ENCODE measurements at places on chromosomes 3 and 15.
A peak's percentile ranks its signal among the peaks of the same experiment; 100 is the strongest.

DNA sequence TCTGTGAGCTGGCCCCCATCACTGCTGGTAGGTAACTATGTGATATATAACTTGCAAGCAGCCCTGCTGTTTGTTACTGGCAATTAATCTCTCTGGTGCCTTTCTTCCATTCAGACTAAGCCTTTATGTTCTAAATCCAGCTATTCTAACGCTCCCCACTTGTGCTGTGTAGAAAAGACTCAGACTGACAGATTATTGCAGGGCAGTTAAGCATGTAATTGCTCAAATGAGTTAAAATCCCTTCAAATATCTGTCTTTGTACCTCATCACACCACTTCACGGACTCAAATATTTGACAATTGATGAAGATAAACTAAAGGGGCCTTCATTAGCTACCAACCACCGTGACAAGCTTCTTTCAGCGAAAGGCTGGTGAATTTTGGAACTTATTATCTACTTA is 416.2 kb downstream of the NR2F2 start:
- DNase-seq: no peak

DNA sequence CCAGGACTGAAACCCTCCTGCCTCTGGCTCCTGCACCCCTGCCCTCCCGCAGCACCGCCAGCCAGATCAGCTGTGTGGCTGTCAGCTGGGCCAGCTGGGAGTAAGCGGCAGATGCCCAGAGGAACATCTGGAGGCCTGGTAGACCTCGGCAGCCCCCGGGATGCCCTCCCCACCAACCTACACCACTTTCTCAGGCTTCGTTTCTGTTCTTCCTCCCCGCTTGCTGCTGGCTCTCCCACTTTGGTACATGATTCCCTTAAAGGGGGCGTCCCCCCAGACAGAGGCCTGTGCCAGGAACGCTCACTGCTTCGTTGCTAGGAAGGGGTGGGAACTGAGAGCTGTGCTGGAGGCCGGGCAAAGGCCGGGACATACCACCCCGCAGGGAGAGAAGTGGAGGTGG is 91.4 kb upstream of the RPL32 start:
- no peak for DNase-seq

- no peak for DNase-seq
Measured at GRCh38 chr3:188911026-188911850, 260.5 kb upstream of the TPRG1 start.

- no peak for DNase-seq
Measured at GRCh38 chr3:70277304-70277703, 35.1 kb downstream of the MDFIC2 start.

GRCh38 chr3:129123314-129124060 is 1.9 kb upstream of the RAB43 start:
- DNase-seq: peak; percentile 40

GRCh38 chr15:22257047-22258008 is 177.0 kb downstream of the OR4M2 start:
- DNase-seq: peak; percentile 43

DNA sequence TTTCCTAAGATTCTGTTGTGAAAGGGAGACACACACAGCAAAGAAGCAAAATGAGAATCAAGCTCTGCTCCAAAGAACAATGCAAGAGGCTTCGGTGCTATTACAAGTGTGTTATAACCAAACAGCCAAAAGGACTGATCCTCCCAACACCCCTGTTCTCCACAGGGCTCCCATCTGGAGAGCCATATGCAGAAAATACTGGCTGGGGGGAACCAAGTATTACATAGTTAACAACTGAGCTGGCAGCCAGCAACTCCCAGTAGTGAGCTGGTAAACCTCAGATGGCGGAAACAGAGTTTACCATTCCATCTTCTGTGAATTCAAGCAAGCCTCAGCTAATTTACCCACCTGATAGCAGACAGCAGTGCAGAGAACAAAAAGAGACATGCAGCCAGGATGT is 156.4 kb downstream of the NTRK3 start:
- peak; percentile 64 for DNase-seq

DNA sequence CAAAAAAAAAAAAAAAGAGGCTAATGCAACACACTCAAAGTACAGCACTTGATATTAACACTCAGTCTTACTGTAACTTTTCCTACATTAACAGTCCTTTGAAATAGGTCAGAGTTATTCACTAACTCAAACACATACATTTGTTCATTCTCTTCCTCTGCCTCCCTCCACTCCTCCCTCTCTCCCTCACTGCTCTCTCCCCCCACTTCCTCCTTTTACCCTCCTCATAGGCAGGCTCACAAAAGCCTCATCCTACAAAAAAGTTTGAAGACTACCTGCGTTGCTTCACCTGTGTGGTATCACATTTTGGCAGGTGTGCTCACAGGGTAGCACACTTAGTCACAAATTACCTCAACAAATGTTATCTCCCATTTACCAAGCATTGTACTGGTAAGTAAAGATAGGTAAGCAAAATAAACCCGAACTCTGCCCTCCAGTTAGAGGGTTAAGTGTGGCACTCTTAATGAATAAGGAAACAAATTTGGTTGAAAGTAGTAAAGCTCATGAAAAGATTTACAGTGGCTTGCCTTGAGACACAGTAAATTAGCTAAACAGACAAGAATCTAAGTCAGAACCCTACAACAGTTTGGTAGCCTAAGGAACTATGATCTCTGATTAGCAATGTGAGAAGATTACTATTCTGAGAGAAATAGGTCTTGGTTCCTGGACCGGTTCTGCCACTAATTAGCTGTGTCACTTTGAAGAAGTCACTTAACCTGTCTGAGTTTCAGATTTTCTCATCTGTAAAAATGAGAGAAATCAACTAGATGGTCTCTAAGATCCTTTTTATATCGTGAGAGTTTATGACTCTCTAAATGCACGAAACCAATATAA is 151.0 kb upstream of the MLF1 start:
- DNase-seq: no peak

GRCh38 chr15:39127925-39128617 is 452.8 kb upstream of the THBS1 start:
- DNase-seq: peak; percentile 97

GRCh38 chr15:60379525-60380274 is 18.1 kb downstream of the ANXA2 start:
- DNase-seq: peak; percentile 99

All from fibroblast of skin of abdomen (primary cell).